NCI-H1092 (cell line): ENCODE measurements at places on chromosomes 6 and 20.

DNA sequence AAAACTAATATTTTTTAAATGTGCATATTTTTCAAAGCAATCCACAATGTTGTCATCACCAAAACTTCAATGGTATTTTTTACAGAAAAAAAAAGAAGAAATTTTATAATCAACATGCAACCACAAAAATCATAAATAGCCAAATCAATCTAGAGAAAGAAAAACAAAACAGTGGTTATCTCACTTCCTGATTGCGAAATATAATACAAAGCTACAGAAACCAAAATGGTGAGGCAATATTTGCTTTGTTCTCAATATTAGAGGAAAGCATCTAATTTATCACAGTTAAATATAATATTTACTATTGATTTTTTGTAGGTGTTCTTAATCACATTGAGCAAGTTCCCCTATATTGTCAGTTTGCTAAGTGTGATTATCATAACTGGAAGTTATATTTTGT, 720.7 kb upstream of the ADGRB3 start:
- DNase-seq = no peak

DNA sequence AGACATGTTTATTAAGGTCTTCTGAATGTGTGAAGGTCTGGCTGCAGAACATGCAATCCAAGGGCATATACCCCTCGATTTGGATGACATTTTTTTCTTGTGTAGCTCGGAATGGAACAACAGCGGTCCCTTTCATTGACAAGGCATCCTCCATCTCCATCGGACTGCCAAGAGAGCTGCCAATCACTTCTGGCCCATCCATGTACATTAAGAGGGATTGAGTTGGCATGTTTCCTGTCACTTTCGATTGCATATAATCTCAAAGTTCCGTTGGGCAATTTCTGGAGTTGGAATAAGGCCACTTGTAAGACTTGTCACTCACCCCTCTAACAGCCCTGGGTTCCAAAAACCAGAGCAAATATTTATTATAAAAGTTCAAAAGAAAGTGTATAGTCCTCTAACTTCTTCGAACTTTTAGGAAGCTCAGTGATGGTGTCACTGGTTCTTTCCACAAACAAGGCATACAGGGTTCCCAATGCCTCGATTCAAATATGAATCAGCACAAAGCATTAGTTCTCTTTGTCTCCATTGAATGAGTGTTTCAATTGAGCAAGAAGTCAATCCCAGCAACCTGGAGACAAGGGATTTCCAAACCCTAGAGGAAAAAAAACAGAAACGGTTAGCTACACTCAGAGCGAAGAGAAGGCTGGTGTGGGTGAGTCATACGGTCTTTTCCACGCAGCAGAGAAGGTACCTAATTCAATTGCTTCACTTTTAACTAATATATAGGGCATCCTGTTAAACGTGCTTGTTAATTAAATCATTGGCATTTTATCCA, 10.9 kb downstream of the ZNF217 start:
- DNase-seq = no peak

DNA sequence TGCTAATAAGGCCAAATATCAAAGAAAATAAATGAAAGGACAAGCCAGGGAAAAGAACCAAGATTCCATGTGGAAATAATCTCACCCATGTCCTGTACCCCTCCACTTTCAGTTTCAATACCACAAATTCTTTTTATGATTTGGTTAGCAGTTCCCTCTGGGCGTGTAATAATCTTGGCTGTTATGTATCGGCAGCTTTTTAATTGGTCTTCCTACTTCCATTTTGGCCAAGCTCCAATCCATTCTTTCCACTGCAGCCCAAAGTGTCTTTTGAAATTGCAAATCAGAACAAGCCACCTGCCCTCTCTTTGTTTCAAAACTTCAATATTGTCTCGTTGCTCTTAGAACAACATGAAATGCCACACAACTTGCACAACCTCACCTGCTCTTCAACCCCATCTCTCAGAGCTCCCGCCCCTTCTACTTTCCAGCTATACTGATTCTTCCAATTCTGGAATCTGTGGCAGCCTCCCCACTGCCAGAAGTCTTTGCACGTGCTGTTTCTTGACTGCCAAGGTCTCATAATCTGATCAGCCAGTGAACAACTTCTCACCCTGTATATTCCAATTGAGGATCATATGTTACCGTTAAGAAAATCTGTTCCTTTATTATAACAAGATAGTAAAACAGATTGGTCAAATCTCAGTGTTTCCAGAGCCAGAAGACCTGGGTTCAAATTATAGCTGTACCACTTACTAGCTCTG, 354.5 kb downstream of the CBLN4 start:
- no peak for DNase-seq

DNA sequence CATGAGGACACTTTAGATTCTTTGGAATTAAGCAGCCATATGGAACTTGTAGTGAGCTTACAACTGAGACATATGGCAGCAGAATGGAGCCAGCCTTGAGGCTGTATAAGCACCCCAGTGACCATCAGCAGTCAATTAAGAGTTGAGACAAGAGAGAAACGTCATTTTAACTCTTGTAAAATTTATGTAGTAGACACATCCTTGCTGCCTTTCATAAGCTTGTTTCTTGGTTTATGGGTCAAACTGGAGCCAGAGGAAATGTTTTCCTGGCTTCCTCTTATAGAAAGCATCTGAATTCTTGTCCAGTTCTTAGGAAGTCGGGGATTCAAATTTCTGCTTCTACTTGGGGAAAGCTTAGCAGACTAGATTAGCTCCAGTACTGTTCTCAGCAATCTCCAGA, 745.1 kb upstream of the MARCKS start:
- DNase-seq = no peak

- no peak for DNase-seq
Measured at GRCh38 chr6:137102851-137103492, 58.2 kb upstream of the IL20RA start.

DNA sequence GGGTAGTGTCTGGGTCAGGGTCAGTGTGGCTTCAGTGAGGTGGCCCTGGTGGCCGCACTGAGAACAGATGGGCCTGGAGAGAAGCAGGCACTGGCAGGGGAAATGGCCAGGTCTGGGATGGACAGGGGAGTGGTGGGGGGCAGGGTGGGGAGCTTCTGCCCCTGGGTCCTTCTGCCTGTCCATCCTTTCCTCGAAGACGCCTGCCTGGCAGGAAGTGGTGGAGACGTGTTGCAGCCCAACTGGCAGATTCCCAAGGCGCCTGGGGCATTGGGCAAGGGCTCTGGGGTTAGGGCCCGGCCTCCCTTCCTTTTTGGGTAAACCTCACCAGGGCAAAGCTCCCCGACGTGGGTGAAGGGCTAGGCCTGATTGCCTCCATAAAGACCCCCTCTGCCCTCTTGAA, 10.4 kb downstream of the SRC start:
- DNase-seq = no peak

DNA sequence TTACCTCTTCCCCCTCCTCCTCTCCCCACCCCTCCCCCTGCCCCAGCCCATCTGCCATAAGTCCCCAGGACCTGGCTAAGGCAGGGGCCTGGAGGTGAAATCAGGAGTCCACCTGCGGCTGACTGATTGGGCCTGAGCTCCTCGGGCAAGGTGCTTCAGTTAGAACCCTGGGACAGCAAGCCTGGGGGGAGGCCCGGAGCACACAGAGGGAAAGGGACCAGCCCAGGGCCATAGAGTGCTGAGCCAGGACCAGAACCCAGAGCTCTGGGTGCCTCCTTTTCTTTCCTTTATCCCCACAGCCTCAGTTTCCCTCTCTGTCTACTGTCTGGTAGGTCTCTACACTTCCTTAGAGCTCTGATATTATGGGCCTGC, 35.7 kb upstream of the VEGFA start:
- DNase-seq = no peak

GRCh38 chr6:234706-235372, 57.4 kb upstream of the DUSP22 start:
- DNase-seq = no peak

DNA sequence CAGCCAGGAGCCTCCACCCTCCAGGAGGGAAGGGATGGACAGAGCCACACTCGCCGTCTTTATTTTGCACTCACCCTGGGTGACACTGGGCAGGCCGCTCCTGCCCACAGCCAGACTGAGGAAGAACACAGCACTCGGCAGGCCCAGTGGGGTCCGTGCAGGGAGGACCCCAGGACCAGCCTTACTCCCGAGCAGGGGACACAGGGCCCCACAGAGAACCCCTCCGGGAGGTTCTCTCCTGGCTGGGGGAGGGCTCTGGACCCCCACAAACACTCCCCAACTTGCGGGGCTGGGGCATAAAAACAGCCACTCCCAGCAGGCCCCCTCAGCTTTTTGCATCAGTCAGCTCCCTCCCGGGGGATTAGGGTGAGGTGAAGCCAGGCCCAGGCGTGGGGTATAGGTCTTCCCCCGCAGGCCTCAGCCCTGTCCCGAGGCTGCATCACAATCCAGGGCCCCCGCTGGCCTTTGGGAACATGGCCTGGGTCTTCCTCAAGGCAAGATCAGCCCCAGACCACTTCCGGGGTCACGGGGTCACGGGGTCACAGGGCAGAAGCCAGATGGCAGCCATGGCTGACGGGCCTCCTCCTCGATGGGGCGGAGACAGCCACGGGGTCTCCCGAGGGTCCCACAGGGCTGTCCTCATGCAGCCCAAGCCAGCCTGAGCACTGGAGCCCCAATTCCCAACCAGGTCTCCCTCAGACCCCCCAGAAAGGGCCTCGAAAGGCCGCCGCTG, 3.2 kb downstream of the TNFRSF6B start:
- no peak for DNase-seq

GRCh38 chr6:110491644-110492317, 15.4 kb upstream of the SLC22A16 start:
- no peak for DNase-seq

DNA sequence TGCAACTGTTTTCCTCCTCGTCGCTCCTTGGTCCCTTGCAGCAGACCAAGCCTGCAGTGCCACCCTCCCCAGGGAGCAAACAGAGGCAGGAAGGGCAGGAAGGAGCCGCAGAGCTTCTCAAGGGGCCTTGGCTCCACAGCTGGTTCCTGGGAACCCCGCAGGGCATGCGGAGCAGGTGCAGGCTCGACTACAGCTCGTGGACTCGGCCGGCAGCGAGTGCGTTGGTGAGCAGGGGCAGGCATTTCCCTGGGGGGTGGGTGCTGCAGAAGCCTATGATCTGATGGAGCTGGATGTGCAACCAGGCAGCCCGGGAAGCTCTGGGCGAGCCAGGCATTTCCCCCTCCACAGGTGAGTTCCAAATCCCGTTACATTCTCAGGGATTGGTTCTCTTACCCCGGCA, 37.1 kb downstream of the FRMD1 start:
- no peak for DNase-seq

GRCh38 chr6:105121981-105122380, 57.8 kb downstream of the POPDC3 start:
- no peak for DNase-seq

DNA sequence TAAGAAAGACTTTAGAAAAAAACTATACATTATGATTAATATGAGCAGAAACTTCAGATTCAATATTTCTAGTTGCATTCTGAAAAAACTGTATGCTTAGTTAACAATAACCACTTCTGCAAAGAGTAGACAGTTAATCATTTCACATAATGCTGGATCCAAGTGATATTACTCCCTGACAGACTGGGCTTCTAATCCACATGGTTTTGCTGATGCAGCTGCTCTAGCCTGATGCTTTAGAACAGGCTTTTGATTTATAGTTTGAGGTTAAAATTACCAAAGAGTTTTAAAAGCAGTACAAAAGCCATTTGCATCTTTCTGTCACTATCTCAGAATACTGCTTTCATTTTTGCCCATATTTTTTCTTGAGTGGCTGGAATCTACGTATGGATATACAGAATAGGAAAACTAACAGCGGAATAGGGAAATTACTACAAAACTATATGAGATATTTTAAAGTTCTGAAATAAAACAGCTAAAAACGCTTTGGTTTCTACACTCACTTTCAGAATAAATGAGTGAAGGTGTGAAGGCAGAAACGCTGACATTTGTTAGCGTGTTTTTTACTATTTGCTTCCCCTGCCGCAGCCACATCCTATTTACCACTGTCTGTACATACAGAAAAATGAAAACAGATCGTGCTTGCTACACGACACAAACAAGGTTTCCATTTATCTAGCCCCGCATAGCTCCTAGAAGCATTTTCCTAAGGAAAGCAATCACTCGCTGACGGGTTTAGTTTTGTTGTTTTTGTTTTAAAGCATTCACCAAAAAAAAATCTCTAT, 61.7 kb downstream of the METTL24 start:
- no peak for DNase-seq

DNA sequence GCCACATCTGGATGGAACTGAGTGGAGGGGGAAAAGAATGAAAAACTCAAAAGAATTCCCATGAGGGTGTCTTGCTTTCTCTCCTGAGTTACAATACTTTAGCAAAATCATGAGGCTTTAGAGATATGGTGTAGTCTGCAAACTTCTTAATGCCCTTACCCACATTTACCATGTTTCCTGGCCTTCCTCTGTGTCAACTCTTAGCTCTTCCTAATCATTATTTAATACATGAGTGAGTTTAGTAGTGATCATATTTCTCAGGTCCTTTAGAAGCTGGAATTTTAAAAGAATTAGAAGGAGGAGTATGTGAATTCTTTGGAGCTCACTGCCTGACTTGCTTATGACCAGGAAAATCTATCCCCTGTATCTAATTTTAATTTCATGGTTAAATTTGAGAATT, 39.0 kb downstream of the STX11 start:
- DNase-seq = no peak

DNA sequence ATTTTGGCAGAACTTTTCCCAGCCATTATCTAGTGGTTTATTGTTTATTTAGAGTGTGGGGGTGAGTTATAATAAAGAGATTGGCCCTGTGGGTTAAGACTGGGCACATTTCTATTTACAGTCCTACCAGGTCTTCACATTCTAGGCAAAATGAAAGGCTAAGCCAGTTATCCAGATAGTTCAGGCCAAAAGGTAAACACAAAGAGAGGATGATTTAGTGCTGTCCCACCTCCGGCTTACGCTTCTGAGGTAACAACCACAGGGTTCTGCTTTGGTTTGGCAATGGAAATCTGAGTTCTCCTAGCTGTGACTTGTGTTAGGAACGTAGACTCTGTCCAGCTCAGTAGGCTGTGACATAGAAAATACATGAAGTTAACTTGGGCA, 50.3 kb upstream of the PTPRK start:
- DNase-seq = no peak

GRCh38 chr20:26277339-26277738, 580.7 kb upstream of the ZNF337 start:
- no peak for DNase-seq

DNA sequence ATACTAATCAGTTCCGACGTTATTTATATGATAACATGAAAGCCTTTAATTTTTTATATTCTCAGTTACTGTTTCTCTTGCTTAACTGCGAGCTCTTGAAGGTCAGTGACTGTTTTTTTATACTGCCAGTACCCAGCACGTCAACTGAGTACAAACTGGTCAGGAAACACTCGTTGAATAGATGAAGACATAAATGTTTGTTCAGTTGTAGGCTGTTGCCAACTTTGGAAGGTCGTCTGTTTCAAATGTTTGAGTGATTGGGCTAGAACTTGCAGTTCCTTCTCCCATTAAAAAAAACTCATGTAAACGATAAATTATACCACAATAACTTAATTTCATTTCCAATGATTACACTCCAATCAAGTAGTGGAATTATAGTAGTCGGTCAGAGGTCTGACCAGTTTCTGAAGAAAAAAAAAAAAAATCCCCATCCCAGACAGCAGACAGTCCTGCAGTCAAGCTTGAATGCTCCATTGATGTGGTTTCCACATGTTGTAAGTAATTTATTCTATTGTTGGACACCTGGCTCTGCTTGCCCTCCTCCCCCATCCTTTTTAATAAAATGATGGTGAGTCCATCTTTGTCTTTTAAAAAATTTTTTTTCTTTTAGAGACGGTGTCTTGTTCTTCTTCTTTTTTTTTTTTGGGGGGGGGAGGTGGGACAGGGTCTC, 81.1 kb downstream of the SASH1 start:
- peak; percentile 43 for DNase-seq

- no peak for DNase-seq
Measured at GRCh38 chr6:12395898-12396297, 105.7 kb downstream of the EDN1 start.
